Stimulated activated naive CD4-positive, alpha-beta T cell treated with Interleukin-2 at 50 U/mL for 16 hours (primary cell): ENCODE measurements at places on chromosomes 3 and 15.
A peak's percentile ranks its signal among the peaks of the same experiment; 100 is the strongest.

DNA sequence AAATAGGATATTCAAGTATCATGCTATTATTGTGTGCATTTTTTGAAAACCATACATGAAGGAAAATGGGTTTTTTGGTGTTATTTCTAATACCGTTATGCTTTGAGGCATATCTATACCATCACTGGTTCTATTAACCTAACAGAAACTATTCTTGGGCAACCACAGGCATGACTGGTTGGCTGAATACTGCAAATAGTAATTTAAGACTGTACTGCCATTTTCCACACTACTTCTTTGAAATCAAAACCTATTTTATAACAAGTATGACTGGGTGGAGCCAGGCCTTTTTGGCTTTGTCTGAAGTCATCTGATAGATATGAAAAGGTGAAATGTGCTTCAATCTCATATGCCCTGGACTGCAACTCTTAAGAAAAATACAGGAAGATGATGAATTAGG is 115.1 kb downstream of the ULK4 start:
- DNase-seq: no peak

DNA sequence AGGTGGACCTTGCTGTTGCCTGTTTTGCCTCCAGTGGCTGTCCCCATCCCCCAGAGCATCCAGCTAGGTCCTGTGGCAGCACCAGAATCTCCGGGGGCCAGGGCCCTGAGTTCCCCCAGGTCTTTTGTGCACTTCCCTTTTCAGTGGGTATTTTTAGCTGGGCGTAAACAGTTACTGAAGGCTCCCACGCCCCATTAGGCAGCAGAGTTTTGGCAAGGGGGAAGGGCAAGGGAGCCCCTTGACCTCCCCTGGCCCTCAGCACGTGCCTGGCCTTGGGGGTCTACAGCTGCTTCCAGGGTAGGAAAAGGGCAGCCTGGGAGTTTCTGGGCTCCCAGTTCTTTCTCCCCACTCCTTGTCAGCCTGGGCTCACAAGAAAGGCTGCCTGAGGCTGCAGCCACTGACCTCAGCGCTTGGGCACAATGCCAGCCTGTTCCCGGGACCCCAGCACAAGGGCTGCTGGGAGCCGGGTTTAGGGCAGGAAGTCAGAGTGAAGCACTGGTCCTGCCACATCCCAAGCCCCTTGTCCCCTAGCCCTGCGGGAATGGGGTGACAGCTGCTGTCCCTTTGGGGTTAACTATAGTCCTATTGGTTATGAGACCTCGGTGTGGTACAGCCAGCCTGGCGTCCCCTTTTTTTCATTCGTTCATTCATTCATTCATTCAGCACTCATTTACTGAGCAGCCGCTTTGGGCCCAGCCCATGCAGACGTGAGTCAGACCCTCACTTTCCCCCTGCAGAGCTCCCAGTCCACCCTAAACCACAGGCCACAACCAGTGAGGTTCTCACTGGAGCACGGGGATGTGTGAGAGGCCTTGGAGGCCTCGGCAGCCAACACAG is 8.4 kb downstream of the CSK start:
- DNase-seq: peak; percentile 39

- DNase-seq: no peak
These were observed 95.7 kb downstream of the PRICKLE2 start for GRCh38 chr3:64129581-64129980.

- no peak for DNase-seq
These were observed 177.5 kb downstream of the OXSM start for GRCh38 chr3:25967385-25967784.

- no peak for DNase-seq
These were observed 657.7 kb upstream of the CCDC54 start for GRCh38 chr3:106719583-106719982.

DNA sequence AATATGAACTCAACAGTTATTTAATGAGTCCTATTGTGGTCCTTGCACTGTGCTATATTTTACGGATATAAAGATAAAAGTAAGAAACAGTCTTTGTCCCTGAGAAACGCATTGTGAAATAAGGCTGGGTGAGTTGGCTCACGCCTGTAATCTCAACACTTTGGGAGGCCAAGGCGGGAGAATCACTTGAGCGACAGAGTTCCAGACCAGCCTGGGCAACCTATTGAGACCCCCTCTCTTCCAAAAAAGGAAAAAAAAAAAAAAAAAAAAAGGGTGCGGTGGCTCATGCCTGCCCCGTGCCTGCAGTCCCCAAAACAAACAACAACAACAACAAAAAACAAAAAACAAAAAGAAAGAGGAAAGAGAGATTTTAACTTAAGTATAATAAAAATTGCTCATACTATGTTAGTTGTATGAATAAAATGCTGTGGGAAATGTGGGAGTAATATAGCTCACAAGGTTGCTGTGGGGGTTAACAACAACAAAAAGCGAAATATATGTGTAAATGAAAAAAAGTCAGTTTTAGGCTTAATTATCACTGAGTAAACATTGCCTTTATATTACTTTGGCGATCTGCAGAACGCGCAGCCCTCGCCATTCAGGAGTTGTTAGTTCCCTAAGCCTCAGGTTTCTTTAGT is 461 bp upstream of the FNDC3B start:
- no peak for DNase-seq

- DNase-seq: peak; percentile 42
These were observed 68.4 kb upstream of the TNFAIP8L3 start for GRCh38 chr15:51162865-51163762.

- no peak for DNase-seq
These were observed 127.3 kb downstream of the IGF1R start for GRCh38 chr15:98775498-98776230.

GRCh38 chr15:65529762-65530317 is 423 bp upstream of the HACD3 start:
- DNase-seq: no peak

DNA sequence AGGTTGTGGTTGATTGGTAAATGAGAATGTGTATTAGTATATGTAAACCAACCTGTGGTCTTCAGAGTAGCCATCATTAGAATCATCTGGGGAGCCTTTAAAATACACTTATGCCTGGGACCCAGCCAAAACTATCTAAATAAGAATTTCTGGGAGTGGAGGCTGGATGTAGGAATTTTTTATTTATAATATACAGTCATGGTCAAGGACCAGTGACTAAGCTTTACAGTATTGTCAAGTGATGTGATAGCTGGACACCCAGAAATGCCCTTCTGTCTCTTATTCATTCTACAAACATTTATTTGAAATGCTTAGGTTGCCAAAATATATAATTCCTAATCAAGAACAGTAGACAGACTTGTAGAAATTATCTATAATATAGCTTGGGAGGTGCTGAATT is 132.2 kb downstream of the MBNL1 start:
- no peak for DNase-seq

- no peak for DNase-seq
These were observed 2.2 kb downstream of the FAM174B start for GRCh38 chr15:92653366-92653765.

- no peak for DNase-seq
These were observed 1.1 kb downstream of the MYEF2 start for GRCh38 chr15:48176957-48177356.

- DNase-seq: no peak
These were observed 63.2 kb upstream of the ATP11B start for GRCh38 chr3:182729903-182730674.

DNA sequence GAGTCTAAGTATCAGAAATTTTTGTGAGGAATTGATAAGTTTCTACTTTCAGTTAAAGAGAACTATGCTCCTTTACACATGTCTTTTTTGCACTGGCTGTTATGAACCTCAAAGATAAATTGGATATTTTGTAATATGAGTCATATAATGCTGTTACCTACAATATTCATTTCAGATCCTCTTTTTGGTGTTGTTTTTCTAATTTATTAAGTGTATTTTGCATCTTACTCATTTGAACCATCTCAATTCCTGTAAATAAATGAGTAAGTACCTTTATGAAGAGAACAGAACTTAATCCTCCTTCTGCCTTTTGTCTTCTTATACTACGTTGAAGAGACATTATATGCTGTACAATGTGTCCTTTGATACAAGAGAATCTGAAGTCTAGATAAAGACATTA is 74.4 kb downstream of the ZIC1 start:
- DNase-seq: no peak

- DNase-seq: no peak
These were observed 55.9 kb downstream of the SGO1 start for GRCh38 chr3:20130106-20130505.

DNA sequence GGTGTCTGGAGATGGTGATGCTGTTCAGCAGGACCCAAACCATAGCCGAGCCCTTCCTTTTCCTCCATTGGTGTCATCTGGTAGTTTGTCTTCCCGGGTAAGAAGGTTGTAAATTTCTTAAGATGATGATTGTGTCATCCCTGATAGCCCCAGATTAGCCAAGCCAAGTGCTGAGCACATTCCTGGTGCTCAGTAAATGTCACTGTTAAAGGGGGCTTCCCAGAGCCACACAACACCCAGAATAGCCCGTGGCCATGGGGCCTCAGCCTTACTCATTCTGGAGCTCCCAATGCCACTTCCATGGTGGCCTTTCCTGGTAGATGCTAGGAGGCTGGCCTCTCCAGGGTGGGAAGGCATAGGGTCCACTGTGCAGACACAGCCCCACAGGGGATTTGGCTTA is 4.6 kb upstream of the PLA2G4B start:
- DNase-seq: no peak
